ENCODE measurements at places on chromosomes 16 and 17.

DNA sequence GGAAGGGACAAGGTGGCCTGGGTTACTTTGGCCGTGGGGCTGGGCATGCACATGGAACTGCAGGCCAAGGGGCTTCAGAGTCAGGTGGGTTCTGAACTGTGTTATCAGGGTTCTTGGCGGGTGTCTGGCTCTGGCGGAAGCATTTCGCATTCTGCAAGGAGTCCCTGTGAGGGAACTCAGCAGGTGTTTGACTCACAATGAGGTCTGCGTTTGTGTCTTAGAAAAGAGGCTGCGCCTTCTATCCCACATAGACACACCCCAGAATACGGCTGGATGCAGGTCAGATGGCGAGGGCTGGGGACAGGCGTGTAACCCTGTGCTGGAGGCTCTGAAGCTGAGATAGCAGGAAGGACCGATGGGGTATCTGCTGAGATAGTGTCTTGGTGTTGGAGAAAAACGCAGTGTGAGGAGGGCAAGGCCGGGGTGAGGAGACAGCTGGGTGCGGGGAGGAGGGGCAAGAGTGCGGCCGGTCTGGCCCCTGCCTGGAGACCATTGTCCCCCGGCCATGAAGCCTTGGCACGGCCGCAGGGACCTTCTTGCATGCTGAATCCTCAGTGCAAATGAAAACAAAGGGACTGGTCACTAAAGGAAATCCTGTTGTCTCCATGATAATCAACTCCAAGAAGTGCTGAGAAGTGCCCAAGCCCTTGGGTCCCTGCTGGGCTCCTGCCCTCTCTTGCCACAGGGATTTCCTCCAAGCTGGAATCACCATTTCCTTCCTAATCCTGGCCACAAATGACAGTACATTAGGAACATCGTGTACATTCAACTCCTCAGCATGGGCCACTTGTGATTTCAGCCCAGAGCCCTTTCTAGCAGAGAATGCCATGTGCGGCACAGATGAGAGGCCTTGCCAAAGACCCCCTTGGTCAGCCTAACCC lies 22.8 kb upstream of the MTSS2 start:
- no peak for DNase-seq

- no peak for DNase-seq
Measured at GRCh38 chr16:55682086-55682485, 26.3 kb downstream of the SLC6A2 start.

DNA sequence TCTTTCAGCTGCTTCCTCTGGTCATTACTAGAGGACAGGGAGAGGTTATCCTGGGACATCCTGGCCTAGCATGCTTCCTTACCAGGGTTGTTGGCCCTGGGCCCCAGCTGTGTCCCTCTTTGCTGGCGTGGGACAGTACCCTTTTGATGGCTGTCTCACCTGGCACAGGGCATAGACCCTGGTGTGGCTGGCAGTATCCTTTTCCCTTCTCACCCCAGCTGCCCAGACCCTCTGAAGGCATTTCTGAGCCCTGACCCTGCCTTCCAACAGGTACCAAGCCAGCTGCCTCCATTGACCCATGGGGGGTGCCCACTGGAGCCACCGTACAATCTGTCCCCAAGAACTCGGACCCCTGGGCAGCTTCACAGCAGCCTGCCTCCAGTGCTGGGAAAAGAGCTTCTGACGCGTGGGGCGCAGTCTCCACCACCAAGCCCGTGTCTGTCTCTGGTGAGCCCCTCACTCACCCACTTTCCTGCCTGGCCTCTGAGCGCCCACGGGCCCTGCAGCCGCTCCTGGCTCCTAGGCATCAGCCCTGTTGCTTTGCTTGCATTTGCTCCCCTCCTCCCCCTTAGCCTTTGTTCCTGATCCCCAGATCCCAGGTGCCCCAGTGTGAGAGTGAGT lies 34.0 kb downstream of the B9D1 start:
- DNase-seq: no peak

DNA sequence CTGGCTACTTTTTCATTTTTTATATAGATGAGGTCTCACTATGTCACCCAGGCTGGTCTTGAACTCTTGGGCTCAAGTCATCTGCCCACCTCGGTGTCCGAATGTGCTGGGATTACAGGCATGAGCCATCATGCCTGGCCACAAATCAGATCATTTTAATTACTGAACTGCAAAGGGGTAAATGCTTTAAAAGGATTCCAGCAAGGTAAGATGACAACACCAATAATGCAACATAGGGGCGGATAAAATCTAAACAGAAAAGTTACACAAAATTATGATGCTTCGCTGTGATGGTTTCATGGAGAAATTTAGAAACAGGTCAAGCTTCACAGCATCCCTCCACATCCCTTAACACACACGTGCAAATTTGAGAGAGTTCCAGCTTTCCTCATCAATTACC lies 32.3 kb downstream of the AXIN1 start:
- DNase-seq: no peak

- DNase-seq: no peak
Measured at GRCh38 chr16:50740736-50741135, 1.1 kb upstream of the CYLD start.

All from CD4-positive, alpha-beta T cell treated with Interleukin-6 at 100 ng/mL for 8 hours (primary cell).